ENCODE measurements at places on chromosomes 16 and 17.

GRCh38 chr17:78316867-78317789 is 42.7 kb downstream of the SOCS3 start:
- DNase-seq: no peak

GRCh38 chr16:75620326-75621169 is 2.5 kb downstream of the ADAT1 start:
- no peak for DNase-seq

DNA sequence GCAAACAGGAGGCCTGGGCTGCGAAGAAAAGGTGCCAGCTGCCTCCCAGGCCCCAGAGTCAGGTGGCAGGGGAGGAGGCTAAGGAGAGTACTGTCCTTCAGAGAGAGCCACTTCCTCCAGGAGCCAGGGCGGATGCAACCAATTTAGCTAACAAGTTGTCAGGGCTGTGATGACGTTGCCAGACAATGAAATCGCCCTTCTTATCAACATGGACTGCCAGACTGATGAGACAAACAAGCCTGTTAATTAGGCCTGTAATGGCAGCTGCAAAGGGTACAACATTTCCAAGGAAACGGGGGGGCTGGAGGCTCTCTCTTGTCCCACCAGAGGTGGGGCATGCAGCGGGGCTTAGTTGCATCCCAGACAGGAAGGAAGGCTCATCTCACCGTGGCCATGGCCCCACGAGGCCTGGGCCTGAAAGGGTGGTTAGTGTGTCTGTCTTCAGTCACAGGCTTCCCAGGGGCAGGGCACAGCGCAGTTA is 111.8 kb downstream of the SDK2 start:
- peak; percentile 61 for DNase-seq

DNA sequence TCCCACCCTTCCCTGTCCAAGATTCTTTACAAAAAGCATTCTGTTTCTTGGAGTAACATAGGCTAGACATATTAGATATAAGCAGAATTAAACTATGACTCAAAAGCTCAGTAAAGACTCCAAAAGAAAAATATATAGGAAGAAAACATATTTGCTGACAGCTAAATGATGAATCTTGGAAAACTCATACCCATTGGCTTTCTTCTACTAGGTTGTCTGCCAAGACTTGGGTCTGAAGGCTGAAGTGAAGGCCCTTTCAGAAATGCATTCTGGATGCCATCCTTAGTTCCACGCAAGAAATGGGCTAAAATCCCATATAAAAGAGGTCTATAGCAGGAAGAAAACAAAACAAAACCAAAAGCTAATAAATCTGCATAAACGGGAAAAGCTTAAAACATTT is 15.1 kb downstream of the CEP20 start:
- no peak for DNase-seq

GRCh38 chr17:79365351-79365750 is 245.5 kb downstream of the RBFOX3 start:
- no peak for DNase-seq

DNA sequence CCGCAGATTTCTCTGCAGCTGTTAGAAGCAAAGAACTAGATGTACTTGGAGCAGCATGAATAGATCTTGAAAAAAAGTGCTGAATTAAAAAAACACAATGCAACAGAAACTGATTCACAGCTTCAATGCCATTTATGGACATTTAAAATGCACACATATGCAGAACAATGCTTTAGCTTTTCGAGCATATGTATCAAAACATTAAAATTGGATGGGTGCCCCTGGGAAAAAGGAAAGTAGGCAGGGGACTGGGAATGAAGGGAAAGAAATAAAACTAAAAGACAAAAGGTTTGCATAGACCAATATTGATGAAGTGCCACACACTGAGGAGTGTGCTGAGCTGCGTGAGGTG is 5.0 kb downstream of the KCTD13 start:
- DNase-seq: no peak

DNA sequence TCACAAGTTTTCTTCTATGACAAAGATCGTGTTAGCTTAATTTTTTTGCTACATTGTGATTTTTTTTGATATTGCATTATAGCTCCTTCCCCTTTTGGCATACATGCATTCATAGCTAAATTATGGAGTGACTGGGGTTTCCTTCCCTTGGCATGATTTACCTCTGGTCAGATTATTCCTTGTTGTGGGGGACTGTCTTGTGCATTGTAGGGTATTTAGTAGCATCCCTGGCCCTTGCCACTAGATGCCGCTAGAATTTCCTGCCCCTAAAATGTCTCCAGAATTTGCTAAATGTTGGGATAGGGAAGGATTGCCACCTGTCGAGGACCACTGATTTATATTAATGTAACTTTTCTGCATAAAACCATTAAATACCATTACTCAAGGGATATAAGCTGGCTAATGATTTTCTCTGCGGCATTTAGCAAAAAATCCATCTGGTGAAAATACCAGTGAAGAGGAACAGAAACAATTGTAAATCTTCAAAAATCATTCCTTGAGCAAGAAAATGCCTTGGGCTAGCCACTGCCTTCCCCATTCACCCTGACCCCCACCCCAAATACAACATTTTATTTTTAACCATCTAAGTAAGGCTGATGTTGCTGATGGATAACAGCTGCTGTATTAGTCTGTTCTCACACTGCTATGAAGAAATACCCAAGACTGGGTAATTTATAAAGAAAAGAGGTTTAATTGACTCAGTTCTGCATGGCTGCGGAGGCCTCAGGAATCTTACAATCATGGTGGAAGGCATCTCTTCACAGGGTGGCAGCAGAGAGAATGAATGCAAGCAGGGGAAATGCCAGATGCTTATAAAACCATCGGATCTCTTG is 195.2 kb downstream of the MAP2K6 start:
- no peak for DNase-seq

- no peak for DNase-seq
Observed at GRCh38 chr16:56749672-56750491, 20.0 kb downstream of the NUP93 start.

GRCh38 chr17:78924481-78925151 is 571 bp downstream of the TIMP2 start:
- no peak for DNase-seq

- DNase-seq: no peak
Observed at GRCh38 chr17:57752031-57752905, 7.2 kb upstream of the CCDC182 start.

DNA sequence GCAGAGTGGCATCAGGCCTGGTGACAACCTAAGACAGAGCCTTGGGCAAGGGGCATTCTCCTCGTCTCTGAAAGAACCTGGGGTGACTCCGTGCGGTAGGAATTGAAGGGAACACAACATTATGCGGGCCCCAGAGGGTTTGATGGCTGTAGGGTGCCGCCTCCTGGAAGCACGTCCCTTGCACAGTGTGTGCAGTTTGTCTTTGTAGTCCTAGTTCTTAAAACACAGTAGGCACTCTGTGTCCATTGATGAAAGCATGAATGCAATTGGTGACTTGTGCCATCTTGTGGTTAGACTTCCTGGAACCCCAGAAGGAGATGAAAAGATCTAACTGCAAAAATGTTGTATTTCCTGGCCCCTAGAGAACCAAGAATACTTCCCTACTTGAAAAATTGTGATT is 279.8 kb downstream of the UTP18 start:
- DNase-seq: no peak

GRCh38 chr16:48531011-48531962 is 78.7 kb downstream of the N4BP1 start:
- no peak for DNase-seq

DNA sequence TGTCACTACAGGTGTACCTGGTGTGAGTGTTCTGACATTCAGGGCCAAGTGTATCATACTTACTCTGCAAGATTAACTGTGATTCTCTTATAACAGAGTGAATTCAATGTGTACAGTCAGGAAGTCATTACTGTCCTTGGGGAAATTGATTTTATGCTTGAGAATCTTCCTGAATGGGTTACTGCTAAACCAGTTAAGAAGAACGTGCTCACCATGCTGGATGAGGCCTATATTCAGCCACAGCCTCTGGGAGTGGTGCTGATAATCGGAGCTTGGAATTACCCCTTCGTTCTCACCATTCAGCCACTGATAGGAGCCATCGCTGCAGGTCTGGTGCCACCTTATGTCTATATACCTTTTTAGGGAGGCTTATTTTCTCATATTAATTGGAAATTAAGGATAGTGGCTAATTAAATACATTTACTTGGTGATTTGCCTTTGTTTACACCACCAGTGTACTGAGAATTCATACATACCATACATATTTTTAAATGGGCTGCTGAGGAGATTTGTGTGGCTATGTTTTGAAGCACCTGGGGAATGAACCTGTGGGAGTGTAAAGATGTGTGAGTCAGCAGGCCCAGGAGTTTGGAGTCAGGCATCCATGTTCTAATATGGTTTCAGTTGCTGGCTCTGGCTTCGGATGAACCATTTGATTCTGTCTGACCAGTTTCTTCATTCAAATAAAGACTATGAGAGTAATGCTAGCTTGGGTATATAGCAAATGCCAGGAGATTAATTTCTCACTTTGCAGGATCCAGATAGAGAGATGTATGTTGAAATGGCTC is 3.1 kb downstream of the ALDH3A2 start:
- no peak for DNase-seq

DNA sequence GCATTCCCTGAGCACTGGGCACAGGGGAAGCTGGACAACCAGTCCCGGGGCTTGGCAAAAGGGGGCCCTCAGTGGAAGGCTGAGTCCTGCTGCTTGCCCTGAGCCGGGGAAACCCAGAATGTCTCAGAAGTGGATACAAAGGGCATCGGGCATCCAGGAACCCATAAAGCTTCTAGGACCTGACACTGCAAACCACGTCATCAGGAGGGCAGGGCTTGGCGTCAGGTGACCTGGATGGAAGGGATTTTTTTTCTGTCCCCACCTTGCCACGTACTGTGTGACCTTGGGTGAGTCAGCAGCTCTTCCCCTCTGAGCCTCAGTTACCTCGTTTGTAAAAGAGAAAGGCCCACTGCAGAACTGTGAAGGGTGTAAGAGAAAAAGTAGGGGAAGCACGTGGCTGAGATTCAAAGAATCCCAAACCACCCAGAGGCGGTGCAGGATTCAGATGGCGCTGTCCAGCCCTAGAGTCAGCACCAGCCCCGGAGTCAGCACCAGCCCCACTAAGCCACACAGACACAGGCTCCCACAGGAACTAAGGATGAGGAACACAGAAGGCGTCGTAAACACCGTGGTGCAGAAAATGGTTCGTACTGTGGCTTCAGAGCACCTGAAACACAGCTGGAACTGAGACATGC is 53.7 kb downstream of the C16orf95 start:
- no peak for DNase-seq

- peak; percentile 67 for DNase-seq
Observed at GRCh38 chr16:87369796-87370719, 13.5 kb downstream of the FBXO31 start.

GRCh38 chr16:88296437-88297177 is 86.2 kb upstream of the ZNF469 start:
- DNase-seq: no peak

GRCh38 chr17:78957128-78957527 is 22.6 kb downstream of the LGALS3BP start:
- no peak for DNase-seq

DNA sequence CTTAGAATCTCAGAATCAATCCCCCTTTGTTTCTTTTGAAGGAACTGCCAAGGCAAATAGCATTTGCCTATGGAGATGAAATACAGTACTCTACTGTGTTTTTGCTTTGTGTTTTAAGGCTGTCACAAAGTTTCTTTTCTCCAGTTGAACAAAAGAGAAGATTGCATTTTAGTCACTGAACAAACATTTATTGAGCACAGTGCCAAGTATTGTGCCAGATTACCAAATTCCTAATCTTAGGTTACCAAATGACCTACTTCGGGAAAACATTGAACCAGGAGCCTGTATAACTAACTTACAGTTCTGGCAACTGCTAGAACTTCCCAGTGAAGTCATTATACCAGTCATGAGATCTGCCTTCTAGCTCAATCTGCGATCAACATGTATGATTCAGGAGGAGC is 3.0 kb upstream of the UBB start:
- DNase-seq: no peak

- no peak for DNase-seq
Observed at GRCh38 chr17:27217631-27218030, 76.3 kb upstream of the WSB1 start.

GRCh38 chr17:55575058-55575636 is 63.9 kb upstream of the SMIM36 start:
- DNase-seq: no peak

DNA sequence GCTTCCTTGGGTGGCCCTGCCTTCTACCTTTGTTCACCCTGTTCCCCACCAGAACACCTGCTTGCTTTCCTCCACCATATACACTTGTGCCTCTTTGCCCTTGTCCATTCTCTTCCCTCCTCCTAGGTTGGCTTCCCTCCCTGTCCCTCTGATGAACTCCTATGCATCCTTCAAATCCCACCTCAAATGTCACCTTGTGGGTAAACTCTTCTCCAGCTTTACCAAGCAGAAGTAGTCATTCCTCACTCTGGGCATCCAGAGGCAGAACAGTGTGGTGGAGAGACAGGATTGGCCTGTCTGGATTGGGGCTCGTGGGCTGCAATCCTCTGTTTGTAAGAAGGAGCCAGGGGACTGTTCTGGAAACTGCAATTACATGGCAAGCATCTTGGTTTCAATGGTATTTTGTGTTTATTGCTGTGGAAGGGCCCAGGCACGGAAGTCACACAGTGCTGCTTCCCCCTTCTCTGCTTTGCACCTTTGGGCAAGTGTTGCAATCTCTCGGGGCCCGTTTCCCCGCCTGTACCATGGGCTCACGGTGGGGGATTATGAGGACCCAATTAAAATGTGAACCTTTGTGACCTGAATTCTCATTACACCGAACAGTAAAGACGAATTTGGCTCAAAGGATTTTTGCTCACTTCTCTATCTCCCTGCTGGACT is 21.9 kb upstream of the NXPH3 start:
- DNase-seq: no peak

DNA sequence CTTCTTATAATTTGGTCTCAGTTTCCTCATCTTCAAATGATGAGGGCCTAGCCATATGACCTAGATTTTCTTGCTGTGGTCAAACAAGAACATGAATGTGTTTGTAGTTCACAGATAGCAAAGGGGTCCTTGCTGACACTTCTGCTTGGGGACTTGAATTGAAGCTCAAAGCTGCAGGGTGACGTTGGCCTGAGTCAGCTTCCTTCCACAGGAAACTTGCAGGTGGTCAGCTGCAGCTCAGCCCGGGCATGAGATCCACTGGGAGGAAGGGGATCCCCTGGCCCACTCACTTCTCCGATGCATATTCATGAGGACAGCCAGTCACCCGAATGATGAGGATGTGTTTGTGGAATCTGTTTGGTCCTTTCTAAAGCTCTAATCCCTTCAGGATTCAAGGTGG is 42.6 kb upstream of the AXIN2 start:
- no peak for DNase-seq

DNA sequence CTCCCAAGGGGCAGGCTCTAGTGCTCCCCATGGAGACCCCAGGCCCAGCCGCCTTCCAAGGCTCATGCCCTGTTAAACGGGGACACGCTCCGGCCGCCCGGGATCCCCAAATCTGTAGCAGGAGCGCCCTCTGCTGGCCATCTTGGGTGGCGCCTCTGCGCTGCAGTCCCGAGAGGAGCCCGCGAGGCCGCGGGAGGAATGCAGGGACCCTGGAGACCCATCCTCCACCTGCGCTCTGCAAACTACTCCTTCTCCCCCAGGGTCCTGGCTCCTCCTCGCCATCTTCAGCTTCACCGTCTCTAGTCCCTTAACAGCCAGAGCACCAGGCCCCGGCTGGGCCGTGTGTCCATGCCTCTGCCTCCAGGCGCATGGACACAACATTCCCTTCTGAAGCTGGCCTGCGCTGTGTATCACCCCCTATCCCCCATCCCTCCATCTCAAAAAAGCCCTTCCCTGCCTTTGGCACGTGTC is 23.6 kb upstream of the KRT17 start:
- peak; percentile 59 for DNase-seq

GRCh38 chr16:48676836-48677235 is 66.9 kb upstream of the N4BP1 start:
- no peak for DNase-seq
